ENCODE measurements at places on chromosomes 2 and 18.

DNA sequence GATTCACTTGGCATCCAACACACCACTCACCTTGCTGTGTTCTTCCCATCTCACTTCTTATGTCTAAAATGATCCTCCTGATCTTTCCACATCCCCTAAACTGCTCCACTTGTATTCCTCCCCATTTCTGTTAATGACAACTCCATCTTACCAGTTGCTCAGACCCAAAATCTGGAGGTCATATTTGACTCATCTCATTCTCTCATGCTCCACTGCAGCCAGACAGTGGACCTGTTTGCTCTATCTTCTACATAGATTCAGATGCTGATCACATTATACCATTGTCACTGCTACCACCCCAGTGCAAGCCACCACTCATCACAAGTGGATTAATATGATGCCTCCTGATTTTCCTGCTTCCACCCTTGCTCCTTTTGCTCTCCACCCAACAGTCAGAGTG lies 7.9 kb upstream of the NABP1 start:
- DNase-seq = no peak

DNA sequence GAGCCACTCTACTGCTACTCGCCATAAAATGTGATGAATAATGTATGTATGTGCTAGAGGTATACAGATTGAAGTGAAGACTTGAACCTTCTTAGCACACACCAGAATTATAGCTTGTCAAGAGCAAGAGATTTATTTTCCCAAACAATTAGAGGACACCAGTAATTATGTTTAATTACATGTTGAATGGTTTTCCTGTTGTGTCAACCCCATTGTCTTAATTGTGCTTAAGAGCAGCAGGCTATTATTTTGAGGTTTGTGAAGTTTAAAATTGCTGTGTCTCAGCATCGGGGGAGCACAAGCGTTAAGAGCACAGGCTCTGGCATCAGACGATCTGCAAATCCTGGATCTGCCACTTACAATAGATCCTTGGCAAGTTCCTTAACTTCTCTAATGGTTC lies 29.0 kb downstream of the KIF5C start:
- no peak for DNase-seq

- no peak for DNase-seq
Observed at GRCh38 chr2:173942861-173943523, 22.2 kb downstream of the SP3 start.

- DNase-seq = no peak
Observed at GRCh38 chr2:58638256-58638805, 397.2 kb upstream of the FANCL start.

- no peak for DNase-seq
Observed at GRCh38 chr18:22324191-22325131, 93.3 kb downstream of the CTAGE1 start.

- DNase-seq = no peak
Observed at GRCh38 chr18:25237571-25238267, 114.2 kb downstream of the ZNF521 start.

GRCh38 chr2:216034065-216034464 lies 20.7 kb upstream of the MREG start:
- DNase-seq = peak; percentile 75

DNA sequence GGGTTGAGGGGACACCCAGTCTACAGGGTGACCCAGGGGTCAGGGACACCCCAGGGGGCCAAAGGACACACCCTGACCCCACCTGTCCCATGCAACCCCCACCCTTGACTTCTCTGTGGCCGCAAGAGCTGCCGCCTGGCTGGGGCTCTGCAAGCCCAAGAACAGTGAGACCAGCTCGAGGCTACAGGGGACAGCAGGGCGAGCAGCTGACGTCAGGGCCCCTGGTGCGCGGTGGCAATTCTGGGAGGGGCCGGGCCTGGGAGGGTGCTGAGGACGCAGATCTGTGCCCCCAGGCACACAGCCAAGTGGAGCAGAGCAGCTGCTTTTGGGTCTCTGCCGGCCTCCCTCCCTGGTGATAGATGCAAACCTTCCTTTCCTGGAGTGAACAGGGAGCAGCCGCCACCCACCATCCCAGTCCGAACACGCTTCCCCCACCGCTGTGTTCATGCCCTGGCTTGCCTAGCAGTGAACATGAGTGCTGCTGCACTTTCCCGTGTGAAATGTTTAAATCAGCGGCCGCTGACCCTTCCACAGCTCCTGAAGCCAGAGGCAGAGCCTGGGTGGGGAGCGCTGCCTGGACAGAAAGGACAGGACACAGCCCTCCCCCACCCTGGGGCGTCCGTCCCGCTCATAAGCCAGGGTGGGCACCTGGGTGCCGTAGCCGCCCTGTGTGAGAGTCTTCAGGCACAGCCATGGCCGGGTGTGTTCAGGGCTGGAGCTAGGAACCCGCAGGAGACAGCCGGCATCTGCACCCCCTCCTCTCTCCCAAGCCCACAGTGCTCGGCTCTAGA lies 46.9 kb downstream of the SLC66A2 start:
- no peak for DNase-seq

GRCh38 chr18:34913837-34914661 lies 127.2 kb upstream of the MAPRE2 start:
- DNase-seq = no peak

- no peak for DNase-seq
Observed at GRCh38 chr2:189873696-189874095, 89.4 kb downstream of the PMS1 start.

DNA sequence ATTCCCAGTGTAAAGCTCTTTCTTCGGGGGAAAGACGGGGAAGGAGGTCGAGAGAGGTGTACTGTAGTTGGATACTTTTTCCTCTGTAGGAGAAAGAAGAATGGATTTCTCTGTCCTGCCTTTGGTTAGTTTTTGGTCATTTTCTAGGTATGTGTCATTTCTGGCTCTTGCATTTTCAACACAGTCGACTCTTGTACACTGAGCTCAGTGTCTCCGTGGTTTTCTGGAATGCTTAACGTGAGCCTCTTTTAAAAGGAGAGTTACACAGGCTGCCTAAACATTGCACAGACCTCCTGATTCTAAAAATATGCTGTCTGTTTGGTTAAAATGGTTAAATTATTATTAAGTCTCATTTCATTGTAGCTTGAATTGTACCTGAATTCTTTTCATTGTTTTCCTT lies 21.8 kb upstream of the GLS start:
- DNase-seq = no peak

DNA sequence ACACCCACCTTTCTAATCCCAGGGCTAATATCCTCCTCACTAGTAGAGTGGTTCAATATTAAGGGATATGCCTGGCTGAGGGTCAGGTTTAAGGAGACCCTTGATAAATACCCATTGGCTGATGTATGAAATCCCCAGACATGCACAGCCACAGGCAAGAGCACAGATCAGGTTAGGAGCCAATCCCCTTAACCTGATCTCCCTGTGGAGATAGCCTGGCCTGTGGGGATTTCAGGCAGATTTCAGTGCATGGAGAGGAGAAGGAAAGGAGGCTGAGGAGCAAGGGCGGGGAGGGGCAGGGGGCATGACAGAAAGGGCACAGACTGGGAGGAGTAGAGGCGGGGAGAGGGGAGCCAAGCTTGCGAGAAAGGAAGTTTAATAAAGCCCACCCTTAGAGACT lies 129.0 kb downstream of the LOXHD1 start:
- DNase-seq = no peak

GRCh38 chr18:13562494-13563029 lies 163.8 kb downstream of the FAM210A start:
- peak; percentile 61 for DNase-seq

DNA sequence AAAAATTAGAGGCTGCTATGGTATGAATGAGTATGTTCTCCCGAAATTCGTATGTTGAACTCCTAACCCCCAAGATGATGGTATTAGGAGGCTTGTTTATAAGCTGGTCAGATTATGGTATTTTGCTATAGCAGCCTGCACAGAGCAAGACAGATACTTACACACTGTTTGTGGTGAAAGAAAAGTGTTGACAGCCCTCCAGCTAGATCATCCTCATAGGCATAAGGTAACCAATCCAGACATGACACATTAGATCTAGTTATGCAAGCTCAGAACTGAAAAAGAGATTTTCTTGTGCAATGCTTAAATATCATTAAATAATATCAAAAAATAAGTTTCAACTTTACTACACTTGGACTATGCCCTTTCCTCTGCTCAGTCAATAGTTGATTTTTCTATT lies 107.1 kb downstream of the ABCA12 start:
- no peak for DNase-seq

DNA sequence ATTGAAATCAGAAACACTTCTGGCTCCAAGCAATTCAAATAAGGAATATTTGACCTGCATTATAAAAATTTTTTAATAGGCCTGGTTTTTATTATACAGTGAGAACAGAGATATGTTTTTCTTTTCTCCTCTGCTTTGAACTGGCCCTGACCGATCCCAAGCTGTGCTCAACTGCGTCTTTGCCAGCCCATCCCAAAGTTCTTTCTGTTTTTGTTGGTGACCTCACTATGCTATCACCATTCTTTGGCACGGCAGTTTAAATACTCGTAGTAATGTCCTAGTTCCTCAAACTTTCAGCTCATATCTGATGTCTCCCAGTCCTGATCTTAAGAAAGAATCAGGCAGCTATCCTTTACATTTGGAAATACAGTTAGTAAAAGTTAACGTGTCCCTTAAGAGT lies 42.3 kb upstream of the NETO1 start:
- DNase-seq = no peak

DNA sequence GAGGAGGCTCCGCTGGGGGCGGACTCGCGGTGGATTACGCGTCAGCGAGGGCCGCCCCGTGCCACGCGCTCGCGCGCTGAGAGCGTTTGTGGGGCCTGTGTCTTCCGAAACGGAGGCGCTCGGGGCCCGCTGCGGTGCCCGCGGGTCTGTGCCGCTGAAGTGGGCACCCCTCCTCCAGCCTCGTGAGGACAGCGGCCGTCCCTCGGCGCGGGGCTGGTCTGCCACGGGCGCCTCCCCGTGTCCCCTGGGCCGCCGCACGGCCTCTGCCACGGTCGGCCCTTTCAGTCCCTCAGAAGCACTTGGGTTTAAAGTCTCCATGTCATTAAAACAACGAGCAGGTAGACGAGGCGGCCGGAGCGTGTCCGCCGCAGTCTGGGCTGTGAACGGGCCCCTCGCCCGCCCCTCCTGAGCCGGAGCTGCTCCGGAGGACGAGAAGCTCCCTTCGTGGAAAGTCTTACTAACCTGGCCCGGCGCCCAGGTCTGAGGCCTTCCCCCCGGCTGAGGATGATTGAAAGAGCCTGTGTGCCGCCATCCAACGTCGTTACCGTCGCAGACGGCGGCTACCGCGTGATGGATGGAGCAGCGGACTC lies 97.6 kb downstream of the NFATC1 start:
- no peak for DNase-seq

DNA sequence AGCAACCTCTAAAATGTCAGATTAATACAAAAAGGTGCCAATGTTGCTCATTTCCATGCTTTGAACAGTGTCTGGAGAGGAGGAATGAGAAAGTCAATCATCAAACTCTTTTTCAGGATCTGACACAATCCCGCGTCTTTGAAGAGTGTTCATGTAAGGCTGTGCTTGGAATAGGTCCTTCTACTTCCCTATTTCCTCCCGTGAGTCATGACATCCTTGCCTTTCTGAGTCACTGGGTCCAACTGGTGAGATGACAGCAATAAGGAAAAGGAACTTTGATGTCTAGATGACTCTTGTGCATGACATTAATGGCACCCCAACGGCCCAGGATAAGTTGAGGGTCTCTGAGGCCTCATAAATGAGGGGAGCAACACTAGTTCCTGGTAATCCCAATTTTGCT lies 109.0 kb upstream of the CELF4 start:
- no peak for DNase-seq

GRCh38 chr2:11022064-11022463 lies 110.3 kb downstream of the KCNF1 start:
- DNase-seq = no peak

DNA sequence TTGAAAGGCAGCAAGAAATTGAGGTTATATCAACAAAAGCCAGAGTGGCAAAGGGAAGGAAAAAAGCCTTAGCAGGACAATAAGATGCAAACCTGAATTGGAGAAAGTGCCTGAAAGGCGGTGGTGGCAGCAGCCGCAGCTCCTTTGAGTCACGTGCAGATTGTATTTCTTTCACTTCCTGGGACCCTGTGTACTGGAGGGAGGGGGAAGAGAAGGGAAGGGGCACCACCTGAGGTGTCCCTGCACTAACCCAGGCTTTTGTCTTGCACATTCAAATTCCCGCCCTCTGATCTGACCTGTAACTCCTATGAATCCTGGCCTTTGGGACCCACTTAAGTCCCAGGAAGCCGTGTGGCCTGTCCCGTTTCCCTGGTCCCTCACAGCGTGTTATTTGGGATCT lies 326.1 kb upstream of the SKOR2 start:
- DNase-seq = no peak
